ENCODE measurements at places on chromosomes 1 and 21. TPM values are rescaled to one million over a fixed set of nuclear protein-coding genes. Genes with fewer than 3 reads are reported as not detected.

GRCh38 chr1:245327360-245327759, 172.6 kb downstream of the KIF26B start:
- no peak for DNase-seq
- no peaks in the 10 kb centered on the region for H3K36me3 ChIP-seq
- H3K4me1 ChIP-seq = peaks cover under 1% of the 10 kb centered on the region

DNA sequence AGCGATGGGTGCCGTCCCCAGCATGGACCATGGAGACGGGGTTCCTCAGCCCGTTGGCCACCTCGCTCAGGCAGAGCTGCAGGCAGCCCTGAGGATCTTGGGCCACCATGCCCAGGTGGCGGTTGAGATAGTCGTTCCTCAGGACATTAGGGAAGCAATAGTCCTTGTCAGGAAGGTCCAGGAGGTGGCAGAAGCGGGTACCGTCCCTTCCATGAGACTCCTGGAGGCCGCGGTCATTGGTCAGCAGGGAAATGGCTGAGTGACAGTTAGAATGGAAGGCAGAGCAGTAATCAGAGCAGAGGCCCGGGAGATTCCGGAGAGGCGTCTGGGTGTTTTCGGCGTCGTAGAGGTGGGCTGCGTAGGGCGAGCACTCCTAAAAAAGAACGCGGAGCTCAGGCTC, 4.1 kb downstream of the HHIPL2 start:
- no peak overlapping the region for H3K4me3 ChIP-seq
- no peaks in the 10 kb centered on the region for H3K4me1 ChIP-seq
- no peaks in the 10 kb centered on the region for H3K36me3 ChIP-seq
- H3K27ac ChIP-seq = no peak overlapping the region

GRCh38 chr1:14003552-14003951, 303.6 kb downstream of the PRDM2 start:
- H3K4me1 ChIP-seq = no peaks in the 10 kb centered on the region
- H3K27me3 ChIP-seq = peaks cover 3% of the 10 kb centered on the region
- H3K27ac ChIP-seq = no peak overlapping the region
- no peak for DNase-seq

GRCh38 chr1:184433956-184434502, 47.2 kb downstream of the C1orf21 start:
- H3K27me3 ChIP-seq = no peaks in the 10 kb centered on the region
- H3K4me1 ChIP-seq = no peaks in the 10 kb centered on the region
- H3K36me3 ChIP-seq = no peaks in the 10 kb centered on the region
- DNase-seq = no peak

EDARADD gene
- 3.7 TPM for total RNA-seq

DNA sequence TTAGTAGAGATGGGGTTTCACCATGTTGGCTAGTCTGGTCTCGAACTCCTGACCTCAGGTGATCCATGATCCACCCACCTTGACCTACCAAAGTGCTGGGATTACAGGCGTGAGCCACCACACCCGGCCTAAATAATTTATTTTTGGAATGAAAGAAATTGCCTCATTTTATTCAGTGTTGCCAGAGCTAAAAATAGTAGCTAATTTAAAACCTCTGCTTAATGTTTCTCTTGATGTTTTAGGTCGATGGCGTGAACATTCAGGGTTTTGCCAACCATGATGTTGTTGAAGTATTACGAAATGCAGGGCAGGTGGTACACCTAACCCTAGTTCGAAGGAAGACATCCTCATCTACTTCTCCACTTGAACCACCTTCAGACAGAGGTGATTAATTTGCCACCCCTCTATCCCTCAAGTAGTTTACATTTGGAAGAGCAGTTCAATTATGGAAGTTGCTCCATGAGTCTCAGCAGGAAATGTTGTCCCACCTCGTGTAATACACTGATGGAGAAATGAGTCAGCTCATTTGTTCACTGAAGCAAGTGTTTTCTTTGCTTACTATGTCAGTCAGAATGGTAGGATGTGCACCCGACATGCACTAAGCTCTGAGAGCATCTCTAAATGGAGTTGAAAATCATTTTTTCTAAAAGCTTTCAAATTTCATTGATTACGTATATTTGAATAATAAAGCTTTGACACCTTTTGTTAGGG, 54.9 kb downstream of the PATJ start:
- no peak overlapping the region for H3K4me3 ChIP-seq
- H3K36me3 ChIP-seq = peaks cover 25% of the 10 kb centered on the region
- H3K27me3 ChIP-seq = no peaks in the 10 kb centered on the region
- no peak overlapping the region for H3K27ac ChIP-seq
- H3K4me1 ChIP-seq = peaks cover 8% of the 10 kb centered on the region

PRPF38A gene
- 97.4 TPM for total RNA-seq

AQP10 gene
- total RNA-seq = not detected

SORT1 gene
- 5.3 TPM for total RNA-seq

DNA sequence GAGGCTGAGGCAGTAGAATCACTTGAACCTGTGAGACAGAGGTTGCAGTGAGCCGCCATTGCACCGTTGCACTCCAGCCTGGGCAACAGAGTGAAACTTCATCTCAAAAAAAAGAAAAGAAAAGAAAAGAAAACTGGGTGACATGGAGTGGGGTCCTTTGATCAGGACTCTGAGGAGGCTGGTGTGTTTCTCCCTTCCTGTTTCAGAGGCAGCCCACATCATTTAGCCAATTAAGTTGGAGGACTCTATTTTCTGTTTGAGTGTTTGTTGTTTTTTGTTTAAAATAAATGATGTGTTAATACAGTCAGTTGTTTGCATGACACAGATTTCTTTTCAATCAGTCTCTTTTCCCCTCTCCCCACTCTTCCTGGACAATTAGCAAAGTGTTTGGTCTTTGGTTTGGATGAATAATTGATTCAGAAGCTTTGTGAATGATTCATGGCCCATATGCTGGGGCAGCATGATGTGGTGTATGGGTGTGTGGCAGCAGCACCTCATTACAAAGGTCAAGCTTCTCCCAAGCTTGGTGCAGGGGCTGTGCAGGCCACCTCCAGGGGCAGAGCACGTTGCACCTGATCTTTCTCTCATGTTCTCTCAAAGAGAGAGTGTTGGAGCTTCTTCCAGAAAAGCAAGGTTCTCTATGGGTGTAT, 48.8 kb downstream of the CACNA1E start:
- H3K27me3 ChIP-seq = peaks cover 22% of the 10 kb centered on the region
- no peak for DNase-seq
- no peak overlapping the region for H3K27ac ChIP-seq

GRCh38 chr1:7589774-7590425, 181.2 kb upstream of the VAMP3 start:
- H3K36me3 ChIP-seq = no peaks in the 10 kb centered on the region
- no peaks in the 10 kb centered on the region for H3K27me3 ChIP-seq
- no peak for DNase-seq
- H3K4me3 ChIP-seq = no peak overlapping the region
- no peak overlapping the region for H3K27ac ChIP-seq

All from activated CD8-positive, alpha-beta memory T cell treated with anti-CD3 and anti-CD28 coated beads, Interleukin-2, amount 10 ng/mL, durations not matched to agents 7 days and 5 days (primary cell).